ENCODE measurements at places on chromosomes 7 and 10.

DNA sequence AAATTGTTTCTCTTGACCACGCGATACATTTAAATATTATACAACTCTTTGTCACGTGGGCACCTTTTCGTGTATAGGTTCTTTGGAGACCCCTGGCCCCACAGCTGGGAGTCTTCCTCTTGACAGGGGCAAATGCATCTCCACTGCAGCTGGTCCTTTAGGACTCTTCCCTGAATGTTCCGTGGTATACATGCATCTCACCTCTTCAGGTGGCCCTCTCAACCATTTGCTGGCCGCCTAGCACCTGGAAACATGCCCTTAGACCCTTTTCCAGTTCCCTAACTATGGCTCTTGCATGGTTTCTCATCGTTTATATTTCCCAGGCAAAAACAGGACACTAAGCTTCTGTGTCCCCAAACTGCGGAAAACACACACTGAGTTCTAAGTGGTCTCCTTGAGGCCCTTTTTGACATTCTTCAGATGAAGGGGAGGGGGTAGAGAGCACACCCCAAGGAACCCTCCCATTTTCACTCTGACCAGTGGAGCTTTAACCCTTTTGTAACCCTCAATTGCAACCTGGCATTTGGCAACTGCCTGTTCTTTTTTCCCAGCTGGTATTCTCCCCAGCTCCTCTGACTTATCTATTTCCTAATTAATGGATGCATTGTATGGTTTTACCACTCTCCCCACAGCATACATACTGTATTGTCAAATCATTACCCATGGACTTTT, 20.6 kb downstream of the HNRNPA2B1 start:
- no peak for DNase-seq

DNA sequence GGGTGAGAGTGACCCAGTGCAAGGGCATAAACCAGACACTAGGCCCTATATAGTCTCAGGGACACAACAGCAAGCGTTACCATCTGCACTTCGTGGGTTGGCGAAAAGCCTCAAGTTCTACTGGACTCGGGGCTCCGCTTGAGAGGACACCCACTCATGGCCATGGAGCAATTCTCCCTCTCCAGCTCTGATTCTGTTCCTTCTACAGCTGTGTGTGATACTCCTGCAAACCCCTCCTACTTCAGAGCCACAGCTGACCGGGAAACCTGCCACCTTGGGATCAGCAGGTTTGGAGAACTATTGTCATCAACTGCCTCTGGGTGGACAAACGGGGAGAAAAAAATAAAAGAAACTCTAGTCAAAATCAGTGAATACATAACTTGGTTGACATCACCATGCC, 306.9 kb downstream of the FGFR2 start:
- no peak for DNase-seq

DNA sequence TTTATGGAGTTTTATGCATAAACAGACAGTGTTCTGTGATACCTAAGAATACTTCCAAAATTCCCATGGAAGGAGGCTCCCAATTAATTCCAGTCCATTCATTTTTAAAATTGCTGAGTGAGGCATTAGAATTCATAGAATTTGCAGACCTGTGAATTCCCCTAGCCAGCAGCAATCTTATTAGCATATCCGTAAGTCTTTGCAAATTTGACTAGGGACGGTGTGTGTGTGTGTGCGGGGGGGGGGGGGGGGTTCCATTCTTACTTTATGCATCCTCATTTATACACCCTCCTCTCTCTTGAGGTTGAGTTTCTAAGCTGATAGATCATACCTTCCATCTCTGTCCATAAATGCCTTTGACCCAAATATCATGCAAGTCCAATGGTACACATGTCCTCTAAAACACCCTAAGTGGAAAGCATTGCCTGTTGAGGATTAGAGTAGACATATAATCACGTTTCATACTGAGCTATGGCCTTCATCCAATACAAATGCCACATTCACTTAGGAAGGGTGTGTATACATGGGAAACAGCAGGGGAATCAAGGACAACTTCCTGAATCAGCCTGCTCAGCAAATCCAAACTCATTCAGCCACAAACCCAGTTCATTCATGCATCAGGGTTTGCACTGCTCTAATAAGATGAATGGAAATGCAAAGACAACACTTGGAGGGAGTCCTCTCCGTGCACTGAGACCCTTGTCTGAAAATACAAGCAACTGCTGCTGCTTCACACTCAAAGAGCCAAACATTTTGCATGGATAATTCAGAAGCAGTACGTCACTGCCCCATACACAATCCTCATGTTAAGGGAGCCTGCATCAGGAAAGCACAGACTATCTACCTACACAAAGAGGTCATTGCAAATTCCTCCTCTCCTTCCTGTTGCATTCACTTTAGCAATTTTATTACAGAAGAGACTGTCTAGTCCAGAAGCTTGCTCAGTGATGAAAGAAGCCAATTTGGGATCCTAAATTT, 350.8 kb downstream of the KCNMA1 start:
- DNase-seq = no peak

DNA sequence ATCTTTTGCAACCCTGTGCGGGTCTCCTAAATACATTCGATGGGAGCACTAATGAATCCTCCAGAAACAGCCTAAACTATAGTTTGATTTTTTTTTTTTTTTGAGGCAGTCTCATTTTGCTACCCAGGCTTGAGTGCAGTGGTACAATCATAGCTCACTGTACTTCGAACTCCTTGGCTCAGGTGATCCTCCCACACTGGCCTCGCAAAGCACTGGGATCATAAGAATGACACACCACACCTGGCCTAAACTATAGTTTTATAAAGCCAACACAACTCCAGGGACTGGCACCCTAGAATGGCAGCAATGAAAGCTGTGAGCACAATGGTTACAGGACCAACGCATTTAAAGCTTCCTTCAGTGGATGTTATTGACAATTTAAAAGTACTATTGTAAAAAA, 14.5 kb upstream of the JMJD1C start:
- DNase-seq = no peak

DNA sequence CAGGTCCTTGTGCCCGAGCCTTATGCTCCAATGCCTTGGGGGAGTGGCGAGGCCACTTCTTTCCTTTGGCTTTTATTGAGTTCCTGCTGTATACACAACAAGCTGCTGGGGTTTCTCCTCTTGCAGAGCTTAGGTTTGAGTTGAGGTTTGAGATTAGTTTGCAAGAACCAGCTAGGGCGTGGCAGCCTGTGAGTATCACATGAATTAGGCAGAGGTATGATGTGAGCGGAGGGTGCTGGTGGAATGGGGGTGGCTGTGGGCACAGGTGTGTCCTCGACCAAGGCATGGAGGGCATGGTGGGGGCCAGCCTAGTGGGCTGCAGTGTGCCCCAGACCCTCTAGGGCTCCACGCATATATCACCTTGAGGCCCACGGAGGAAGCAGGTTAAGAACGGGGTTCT, 123.3 kb downstream of the DOCK1 start:
- DNase-seq = no peak

- no peak for DNase-seq
Observed at GRCh38 chr7:131031099-131031868, 296.4 kb upstream of the MKLN1 start.

DNA sequence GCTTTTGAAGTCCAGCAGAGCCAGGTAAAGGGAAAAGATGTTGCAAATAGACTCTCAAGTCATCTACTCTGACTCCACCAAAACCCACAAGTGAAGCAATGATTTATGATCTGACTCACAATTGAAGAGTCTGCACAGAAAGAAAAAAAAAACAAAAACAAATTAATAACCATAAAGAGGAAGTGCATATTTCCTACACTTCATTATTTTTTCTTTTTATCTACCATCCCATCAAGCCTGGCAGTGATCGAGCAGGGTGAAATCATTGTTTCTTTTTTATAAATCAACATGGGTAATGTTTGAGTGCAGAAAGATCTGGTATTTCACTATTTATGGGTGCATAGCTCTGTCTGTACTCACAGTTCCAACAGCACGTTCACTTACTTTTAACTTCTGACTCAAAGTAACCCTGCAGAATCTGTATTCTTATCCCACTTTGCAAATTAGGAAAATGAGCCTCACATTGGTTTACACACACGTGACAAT, 829.0 kb downstream of the TNS3 start:
- no peak for DNase-seq

- DNase-seq = peak; percentile 3
Observed at GRCh38 chr7:71787513-71787912, 624.6 kb downstream of the CALN1 start.

DNA sequence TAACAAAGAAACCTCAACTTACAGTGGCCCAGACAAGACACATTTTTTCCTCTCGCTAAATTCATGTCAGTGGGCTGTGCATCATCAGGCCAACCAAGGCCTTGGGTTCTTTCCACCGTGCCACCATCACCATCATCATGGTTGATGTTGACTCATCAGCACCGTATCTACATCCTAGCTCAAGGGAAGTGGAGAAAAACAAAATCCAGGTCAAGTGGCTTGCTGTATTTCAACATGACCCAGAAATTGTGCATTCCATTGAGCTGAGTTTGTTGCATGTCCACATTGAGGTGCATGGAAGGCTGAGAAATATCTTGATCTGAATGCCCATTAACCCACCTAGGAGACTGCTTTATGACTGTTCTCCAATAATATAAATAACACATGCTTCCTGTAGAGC, 312.4 kb upstream of the CDC14C start:
- no peak for DNase-seq

DNA sequence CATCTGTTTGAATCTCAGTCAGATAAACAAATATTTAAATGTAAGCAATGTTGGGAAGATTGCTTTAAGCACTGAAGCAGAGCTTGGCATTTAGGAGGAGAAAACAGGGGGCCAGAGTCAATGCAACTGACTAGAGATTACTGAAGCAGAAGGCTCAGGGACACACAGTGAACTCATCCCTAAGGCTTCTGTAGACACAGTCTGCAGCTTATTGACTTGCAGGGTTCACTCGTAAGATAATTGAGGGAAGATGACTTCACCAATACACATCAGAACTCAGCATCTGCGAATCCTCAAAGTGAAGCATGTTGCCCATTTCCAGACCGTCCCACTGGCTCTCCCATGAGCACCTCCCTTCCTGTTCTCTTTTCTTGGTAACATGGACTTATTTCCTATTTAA, 363.4 kb upstream of the PFKP start:
- no peak for DNase-seq

DNA sequence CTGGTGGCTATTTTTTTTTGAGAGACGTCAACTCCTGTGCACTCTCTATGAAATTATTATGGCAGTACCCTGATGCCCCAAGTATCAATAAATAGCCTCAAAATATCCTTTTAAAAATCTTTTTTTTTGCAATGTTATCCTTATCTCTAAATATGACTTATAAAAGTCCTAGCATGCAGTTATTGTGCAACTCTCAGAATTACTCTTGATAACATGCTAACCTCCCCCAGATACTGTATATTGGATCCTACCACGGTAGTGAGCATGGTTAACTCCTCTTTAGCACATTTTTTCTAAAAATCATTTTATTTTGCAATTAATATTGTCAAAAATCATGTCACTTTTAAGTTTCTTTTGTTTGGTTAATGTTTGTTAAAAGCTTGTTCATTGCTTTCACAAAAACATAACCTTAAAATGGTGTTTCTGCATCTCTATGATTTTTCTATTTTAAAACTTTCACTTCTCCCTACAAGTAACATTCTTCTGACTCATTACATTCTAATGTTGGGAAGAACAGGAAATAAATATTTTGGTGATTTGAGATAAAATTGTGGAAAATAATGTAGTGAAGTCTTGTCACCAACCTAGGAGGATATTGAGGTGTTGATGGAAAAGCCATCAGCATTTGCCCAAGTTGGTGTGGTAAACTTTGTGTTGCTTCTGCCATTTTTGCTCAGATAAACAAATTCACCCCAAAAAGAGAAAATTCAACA, 42.1 kb upstream of the ADRA2A start:
- DNase-seq = no peak

DNA sequence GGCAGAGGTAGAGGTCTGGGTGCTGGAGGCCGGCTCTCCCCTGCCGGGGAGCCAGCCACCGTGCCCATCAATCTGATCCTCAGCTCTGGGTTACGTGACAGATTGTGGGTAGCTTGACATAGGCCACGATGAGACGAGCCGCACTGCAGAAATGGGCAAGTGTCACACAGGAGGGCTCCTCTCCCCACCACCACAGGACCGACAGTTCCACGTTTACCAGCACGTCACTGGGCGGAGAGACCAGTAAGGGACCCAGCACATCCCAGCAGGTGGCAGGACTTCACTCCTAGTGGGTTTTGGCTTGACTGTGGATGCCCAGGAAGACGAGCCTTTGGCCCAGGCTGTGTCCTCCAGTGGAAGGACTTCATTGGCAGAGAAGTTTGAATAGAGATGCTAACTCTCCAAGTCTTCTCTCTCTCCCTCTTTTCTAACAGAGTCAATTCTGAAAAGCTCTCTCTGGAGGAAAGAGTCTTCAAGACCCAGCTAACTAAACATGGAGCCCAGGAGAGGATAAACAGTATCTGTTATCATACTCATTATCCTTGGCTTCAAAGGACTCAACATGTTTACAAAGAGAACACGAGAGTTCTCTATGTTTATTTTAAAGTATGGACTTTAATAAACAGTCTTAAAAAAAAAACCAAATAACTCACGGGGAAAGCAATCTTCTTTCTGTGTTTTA, 129.3 kb upstream of the JCAD start:
- no peak for DNase-seq

- DNase-seq = no peak
Observed at GRCh38 chr7:137920637-137921399, 74.0 kb upstream of the DGKI start.

- DNase-seq = no peak
Observed at GRCh38 chr10:12974078-12974477, 27.4 kb downstream of the CCDC3 start.

- DNase-seq = no peak
Observed at GRCh38 chr10:29353305-29353704, 64.4 kb downstream of the LYZL1 start.

DNA sequence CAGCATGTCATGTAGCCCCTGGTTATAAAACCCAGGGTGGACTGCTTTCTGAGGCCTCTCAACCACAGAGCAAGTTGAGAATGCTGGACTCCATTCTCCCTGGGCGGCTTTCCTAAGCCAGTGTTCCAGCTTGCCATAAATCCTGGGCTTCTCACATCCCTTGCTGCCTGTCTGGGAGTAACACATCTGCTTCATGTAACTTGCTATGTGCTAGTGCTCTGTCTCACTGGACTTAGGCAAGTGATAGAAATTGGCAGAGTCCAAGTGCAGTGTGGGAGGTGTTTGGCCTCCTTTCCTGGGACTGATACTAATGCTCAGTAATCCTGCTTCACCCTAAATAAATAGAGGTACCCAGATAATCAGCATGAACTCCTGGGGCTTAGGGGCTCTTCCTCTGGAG, 277.1 kb upstream of the POM121L12 start:
- DNase-seq = no peak

GRCh38 chr10:81838950-81839349, 36.0 kb upstream of the NRG3 start:
- no peak for DNase-seq

GRCh38 chr7:6433784-6434615, 13.8 kb downstream of the DAGLB start:
- no peak for DNase-seq

DNA sequence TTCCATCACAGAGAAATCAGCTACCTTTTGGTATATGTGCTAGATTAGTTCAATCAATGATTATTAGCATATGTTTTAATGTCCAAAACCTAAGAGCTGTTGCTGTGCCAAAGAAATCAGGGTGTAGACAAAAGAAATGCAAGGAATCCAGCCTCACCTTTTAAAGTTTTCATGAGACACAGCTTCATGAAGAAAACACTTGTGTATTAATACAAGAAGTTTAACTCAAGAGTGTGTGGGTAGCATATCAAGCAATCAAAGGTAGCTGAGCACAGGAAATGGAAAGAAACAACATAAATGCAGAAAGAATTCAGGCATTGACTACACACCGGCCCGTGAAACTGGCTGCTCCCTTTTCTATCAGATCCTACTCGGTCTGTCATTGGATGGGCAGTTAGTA, 76.0 kb upstream of the CAV2 start:
- no peak for DNase-seq

- no peak for DNase-seq
Observed at GRCh38 chr10:93346694-93347093, 135.4 kb downstream of the MYOF start.
